Stimulated activated CD8-positive, alpha-beta memory T cell treated with anti-CD3 and anti-CD28 coated beads, Interleukin-4, amount 100 ng/mL, for 4 hours (primary cell): ENCODE measurements at places on chromosomes 3 and 15.

DNA sequence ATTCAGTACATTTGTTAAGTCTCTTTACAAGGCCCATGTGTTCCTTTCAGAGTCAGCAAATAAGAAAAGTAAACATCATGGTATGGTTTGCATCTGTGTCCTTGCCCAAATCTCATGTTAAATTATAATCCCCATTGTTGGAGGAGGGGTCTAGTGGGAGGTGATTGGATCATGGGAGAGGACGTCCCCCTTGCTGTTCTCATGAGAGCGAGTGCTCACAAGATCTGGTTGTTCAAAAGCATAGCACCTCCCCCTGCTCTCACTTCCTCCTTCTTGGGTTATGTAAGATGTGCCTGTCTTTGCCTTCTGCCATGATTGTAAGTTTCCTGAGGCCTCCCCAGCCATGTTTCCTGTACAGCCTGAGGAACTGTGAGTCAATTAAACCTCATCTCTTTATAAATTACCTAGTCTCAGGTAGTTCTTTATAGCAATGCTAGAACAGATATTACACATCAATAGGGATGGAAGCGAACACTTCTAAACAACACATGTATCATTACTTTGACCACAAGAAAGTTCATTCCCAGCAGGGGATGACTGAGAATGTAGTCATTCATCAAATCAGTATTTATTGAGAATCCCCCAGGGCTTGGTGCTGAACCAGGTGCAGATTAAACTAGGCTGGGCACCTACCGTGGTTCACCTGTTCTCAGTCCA lies 4.1 kb downstream of the EFCAB12 start:
- DNase-seq: no peak

DNA sequence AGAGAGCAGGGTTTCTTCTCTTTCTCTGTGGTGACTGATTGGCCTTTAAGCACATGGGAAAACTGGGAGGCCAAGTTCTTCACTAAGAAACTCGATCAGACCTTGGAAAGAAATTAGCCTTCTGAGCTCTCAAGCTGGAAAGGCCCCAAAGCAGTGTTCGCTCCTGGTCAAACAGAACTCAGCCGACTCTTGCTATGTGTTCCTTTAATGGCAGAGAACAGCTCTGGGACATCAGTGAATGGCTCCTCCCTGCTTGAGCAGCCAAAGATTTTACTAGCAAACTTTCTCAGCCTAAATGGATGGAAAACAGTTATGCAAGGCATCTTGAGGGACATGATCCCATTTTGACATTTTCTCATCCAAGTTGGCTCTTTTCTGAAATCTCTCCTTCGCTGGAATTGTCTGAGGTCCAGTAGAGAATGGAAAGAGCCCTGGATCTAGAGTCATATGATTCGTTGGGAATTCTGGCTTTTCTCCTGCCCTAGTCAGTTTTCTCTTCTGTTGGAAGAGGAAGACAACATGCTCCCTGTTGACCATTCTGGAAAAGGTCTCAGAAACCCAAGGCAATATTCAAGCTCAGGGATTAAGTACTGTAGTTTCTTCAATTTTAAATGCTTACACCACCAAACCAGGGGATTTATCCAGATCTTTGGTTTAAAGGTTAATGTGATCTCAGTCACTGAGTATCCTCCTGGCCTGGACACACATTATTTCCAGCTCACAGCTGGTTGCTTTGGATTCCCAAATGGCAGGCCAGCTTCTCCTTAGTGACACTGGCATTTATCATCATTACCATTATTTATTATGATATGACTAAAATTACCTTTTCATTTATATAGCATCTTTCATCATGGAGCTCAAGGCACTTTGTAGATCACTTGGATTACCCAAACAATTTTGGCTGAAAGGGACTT lies 319.6 kb downstream of the AGBL1 start:
- no peak for DNase-seq

DNA sequence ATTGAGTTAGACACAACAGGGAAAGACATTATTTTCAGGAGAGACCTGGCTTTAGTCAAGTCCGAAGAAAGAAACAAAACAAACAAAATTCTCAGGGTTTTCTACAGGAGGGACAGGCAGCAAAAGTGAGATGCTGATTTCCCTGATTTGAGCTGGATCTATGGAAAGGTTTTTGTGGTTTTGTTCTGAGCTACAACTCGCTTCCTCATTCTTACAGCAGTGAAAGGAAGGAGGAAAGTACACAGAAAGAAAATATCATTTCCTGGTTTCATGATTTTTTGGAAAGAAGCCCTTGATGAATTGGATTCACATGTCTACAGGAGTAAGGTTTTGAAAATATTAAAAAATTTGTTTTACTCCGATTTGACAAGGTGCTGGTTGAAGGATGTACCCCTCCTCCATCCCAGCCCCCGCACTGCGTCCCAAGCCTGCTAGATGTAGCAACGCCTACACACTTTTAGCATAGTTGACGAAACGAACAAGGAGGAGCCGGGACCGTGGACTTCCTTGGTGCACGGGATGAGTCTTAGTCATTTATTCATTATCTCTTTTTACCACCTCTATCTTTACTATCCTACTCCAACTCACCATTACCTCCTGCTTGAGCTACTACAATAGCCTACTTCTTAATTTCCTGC lies 10.8 kb downstream of the PRICKLE2 start:
- DNase-seq: no peak

GRCh38 chr15:63160638-63161037 lies 3.4 kb upstream of the RPS27L start:
- no peak for DNase-seq

- DNase-seq: no peak
Measured at GRCh38 chr3:30596152-30596551, 10.2 kb upstream of the TGFBR2 start.

DNA sequence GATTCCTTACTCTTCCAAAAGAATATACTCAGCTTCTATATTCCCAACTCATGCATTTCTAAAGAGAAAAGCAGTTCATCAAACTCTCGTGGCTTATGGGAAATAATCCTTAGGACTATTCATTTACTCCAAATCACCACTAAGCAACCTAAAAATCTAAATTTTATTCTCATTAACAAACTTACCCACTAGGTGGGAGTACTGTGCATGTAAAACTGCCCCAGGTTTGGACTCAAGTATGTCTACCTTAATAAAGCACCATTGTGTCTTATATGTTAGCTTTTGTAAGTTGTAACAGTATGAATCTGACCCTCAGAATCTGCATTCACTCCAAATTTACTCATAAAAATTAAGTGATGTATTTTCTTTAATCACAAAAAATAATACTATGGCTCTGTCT lies 25.3 kb downstream of the RAD18 start:
- no peak for DNase-seq

DNA sequence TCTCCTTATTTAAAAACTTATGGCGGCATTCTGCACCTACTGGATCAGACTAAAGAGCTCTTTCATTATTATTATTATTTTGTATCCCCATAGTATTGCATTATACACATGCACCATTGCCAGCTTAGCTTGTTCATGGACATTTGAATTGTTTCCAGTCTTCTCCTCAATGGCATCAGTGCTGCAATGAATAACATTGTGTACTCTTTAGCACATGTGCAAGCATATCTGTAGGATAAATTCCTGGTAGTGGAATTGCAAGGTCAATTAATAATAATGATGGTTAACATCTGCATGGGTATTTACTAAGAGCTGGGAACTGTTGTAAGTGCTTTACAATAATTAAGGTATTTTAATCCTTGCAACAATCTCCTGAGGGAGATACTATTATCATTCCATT lies 52.0 kb downstream of the AMOTL2 start:
- DNase-seq: no peak

DNA sequence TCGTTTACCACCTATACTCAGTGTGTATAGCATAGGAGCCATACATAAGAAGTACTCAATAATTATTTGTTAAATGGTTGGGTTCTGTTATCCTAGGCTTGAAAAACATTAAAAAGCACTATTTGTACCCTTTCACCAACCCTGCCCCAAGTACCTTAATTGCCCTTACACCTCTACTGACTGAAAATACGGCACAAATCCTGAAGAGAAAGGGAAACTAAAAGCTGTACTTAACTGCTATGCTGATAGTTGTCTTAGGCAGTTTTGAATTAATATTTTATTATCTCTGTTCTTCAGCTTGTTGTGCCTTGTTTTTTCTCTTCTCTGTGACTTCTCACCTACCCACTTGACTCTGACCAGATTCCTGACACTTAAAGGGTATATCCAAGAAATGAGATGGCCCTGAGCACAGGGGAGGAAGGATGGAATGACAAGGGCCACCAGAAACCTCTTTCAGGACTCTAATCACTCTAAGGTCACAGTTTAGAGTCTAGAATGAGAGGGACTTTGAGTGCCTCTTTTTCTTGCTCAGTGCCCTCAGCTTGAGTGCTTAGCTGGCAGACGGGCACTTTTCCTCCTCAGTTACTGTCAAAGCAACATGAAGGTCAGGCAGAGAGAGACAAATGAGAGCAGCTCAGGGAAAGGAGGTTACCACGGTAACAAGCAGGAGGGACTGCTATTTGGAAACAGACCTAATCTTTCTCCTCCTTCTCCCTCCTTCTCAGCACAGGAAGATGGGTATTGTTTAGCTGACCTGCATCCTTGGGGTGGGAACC lies 136.5 kb downstream of the ZNF609 start:
- no peak for DNase-seq

DNA sequence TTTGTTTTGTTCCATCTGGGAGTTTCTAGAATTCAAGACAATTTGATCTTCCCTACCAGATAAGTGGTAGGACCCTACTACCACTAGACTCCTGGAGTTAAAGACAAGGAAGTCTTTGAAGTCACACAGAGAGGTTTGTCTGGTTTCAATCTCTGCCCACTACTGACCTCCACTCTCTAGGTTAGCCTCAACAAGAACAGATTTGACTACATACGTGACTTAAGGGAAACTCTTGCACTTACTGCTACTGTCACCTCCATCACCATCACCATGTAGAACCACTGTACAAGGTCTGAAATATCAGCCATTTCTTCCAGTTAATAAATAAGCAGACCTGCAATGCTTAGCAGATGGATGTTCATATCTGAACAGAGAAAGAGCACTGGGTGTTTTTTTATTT lies 148.3 kb upstream of the ARHGEF26 start:
- DNase-seq: no peak

DNA sequence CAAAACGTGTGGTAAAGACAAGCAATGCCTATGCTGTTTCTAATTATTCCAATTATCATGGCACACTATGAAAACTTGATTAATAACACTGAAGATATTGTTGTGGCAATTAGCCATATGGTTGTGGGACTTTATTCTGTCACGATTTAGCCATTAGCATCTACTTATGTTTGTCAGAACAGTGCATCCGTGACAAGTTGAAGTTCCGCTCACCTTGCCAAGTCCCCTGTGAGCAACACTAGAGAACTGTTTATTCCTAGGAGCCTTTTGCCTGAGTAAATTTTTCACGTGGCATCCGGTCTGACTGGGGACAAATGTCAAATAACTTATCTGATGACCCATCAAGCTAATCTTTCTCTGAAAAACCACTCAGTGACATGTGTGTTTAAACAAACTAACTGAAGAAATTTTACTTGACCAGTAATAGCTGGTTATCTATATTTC lies 403.3 kb downstream of the TBC1D5 start:
- no peak for DNase-seq

- DNase-seq: no peak
Measured at GRCh38 chr15:50556642-50557371, 10.3 kb upstream of the USP50 start.

- DNase-seq: no peak
Measured at GRCh38 chr3:53144862-53145712, 14.9 kb upstream of the RFT1 start.

GRCh38 chr3:46935168-46935858 lies 41.2 kb downstream of the CCDC12 start:
- DNase-seq: no peak

GRCh38 chr3:134517791-134518190 lies 31.9 kb downstream of the CEP63 start:
- DNase-seq: no peak

GRCh38 chr15:38748710-38749109 lies 184.1 kb upstream of the RASGRP1 start:
- DNase-seq: no peak

DNA sequence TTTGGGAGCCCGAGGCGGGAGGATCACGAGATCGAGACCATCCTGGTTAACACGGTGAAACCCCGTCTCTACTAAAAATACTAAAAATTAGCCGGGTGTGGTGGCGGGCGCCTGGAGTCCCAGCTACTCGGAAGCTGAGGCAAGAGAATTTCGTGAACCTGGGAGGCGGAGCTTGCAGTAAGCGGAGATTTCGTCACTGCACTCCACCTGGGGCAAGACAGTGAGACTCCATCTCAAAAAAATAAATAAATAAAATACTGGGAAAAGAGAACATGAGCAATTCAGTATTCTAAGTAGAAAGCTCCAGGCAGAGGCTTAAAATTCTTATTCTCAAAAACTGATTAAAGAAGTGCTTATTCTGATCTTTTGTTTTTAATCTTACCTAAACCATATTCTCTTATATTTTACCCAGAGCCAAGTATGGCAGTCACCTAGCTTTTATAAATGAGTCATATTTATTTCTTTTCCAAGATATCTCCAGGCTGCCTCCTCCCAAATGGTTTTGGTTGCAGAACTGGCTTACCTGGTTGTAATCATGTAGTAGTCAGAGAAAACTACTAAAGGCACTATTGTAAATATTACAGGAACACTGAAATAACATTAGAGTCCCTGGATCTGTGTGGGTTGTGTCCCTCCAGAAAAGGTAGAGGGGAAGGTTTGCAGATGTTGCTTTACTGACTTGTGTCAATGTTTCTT lies 45.8 kb upstream of the DYNC1LI1 start:
- DNase-seq: no peak

DNA sequence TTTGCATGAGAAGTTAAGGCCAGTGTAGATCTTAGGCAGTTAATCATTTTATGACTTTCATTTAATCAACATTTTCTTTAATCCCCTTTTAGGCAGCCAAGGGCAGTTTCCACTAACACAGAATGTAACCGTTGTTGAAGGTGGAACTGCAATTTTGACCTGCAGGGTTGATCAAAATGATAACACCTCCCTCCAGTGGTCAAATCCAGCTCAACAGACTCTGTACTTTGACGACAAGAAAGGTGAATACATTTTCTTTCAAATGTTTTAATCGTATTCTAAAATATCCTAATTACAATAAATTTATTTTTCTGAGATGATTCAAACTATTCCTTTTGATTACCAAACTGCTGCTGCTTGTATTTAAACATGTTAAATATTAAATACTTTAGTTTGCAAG lies 843.2 kb downstream of the CADM2 start:
- no peak for DNase-seq

- DNase-seq: no peak
Measured at GRCh38 chr3:18057471-18058091, 315.1 kb upstream of the TBC1D5 start.

DNA sequence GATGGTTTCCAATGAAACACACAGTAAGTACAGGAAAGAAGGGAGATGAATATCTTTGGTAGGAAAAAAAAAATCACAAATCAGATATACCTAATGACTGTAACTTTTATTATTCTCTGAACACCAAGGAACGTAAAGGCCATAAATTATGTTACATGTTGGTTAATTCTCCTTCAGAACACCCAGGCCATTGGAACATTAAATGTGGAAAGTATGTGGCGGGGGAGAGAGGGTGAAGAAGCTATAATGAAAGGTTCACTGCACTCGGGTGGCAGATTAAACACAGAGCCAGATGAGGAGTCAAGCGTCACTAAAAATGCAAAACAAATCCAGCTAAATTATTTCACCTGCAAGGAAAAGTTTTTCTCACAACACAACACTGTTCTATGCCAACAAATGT lies 193.8 kb downstream of the FHIT start:
- no peak for DNase-seq

GRCh38 chr3:133393691-133394474 lies 6.0 kb upstream of the BFSP2 start:
- DNase-seq: no peak
